Hepatocyte (in vitro differentiated cells): ENCODE measurements at places on chromosomes 5 and 9. TPM values are rescaled to one million over a fixed set of nuclear protein-coding genes. Genes with fewer than 3 reads are reported as not detected.

Gene GTF3C4
- total RNA-seq: 16.6 and 19.2 TPM in 2 replicates

- no peak overlapping the region for H3K4me3 ChIP-seq
- no peak for DNase-seq
- H3K36me3 ChIP-seq: no peaks in the 10 kb centered on the region
- no peaks in the 10 kb centered on the region for H3K4me1 ChIP-seq
Measured at GRCh38 chr9:87629104-87629503, 96.8 kb upstream of the CTSL start.

Gene TTC16
- total RNA-seq: 0.24 TPM in 1 of 2 replicates, not detected in the other

Gene N4BP3
- 1.4 and 2.3 TPM in 2 replicates for total RNA-seq

GRCh38 chr5:51091816-51092215 lies 291.4 kb upstream of the ISL1 start:
- no peaks in the 10 kb centered on the region for H3K27me3 ChIP-seq
- DNase-seq: no peak
- no peak overlapping the region for H3K27ac ChIP-seq
- H3K4me1 ChIP-seq: no peaks in the 10 kb centered on the region
- H3K4me3 ChIP-seq: no peak overlapping the region

Gene PDE6A
- total RNA-seq: 3.6 and 4.6 TPM in 2 replicates

DNA sequence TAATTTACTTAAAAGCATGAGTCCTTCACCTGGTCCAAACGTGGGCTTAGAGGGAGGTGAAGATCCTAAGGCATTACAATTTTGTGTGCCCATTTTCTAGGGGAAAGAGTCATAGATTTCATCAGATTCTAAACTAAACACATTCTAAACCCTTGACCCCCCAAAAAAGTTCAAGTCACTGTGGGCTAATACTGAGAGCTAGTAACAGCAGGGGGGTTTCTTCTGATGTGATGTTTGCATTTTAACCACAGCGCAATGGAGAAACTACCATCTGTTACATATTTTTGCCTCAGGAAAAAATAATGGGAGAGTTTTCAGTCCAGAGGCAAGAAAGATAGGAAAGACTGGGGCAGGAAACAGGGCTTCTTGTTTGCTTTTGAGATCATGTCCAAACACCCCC lies 110.8 kb upstream of the SLC1A3 start:
- no peak for DNase-seq
- no peak overlapping the region for H3K27ac ChIP-seq
- no peaks in the 10 kb centered on the region for H3K27me3 ChIP-seq
- no peak overlapping the region for H3K4me3 ChIP-seq

DNA sequence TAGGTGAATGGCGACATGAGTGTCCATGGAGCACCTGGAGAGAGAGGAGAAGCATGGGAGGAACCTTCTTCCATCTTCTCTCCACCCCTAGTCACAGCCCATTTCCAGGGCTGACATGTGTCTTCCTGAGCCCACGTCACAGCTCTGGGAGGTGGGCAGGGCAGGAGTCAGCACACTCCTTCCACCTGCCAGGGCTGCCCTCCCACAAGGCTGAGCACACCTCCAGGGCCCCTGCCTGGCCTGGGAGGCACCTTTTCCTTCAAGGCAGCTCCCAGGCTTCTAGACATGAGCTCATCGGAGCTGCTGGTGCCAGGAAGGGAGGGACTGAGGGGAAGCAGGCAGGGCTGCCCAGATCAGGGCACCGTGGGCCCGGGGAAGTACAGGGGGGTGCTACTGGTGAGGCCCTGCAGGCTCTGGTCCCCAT lies 13.6 kb upstream of the SYNPO start:
- no peak for DNase-seq
- H3K36me3 ChIP-seq: no peaks in the 10 kb centered on the region
- peaks cover 23% of the 10 kb centered on the region for H3K4me1 ChIP-seq
- no peak overlapping the region for H3K27ac ChIP-seq
- no peaks in the 10 kb centered on the region for H3K27me3 ChIP-seq

Gene SLC34A1
- total RNA-seq: 0.12 TPM in 1 of 2 replicates, not detected in the other
